ENCODE measurements at places on chromosomes 13 and 19.

DNA sequence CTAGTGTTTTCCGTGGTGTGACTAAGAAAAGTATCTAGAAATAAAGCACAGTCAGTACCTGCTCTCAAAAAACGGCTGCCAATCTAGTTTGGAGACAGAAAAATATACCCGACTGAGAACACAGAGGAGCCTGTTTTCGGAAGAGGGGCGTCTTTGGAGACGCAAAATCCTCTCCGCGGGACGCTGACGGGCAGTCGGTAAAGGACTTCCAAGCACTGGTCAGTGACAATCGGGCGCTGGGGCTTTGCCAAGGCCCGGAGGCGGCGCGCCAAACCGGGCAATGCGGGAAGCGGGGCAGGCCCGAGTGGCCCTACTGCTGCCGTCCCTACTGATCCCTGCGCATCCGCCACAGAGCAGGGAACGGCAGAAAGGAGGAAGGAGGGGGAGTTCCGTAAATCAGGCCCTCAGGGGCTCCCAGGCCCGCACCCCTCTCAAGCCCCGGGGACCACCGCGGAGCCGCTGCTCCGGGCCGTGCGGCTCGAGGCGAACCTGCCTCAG is 588 bp upstream of the DPY19L3 start:
- no peak for DNase-seq

- DNase-seq, result no peak
These were observed 1.7 kb upstream of the ADM5 start for GRCh38 chr19:49687566-49688316.

DNA sequence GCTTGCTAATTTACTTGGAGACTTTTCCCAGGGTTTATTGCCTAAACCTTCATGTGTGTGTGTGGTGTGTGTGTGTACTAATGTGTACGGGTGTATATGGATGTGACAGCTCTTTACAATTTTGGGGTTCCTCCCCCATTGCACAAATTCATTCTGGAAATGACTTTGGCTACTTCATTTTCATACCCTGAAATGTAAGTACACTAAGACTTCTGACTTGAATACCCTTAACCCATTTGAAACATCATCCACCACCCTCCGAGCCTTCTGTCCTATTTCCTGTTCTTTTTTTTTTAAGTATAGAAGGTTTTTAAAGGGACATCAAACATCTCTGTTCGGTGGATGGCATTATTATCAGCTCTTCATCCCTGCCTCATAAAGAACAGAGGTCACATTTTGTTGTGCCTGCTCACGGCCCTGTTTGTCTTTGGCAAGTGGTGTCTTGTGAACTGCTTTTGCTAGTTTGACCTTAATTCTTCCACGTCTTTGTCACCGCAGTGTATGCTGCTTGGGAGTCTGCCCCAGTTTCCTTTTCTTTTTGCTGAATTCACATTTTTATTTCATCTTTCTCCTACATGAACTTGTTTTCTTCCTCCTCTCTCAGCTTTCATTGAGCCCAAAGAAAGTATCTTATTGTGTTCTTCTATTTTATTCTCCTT is 228.3 kb downstream of the FOXO1 start:
- DNase-seq, result no peak

DNA sequence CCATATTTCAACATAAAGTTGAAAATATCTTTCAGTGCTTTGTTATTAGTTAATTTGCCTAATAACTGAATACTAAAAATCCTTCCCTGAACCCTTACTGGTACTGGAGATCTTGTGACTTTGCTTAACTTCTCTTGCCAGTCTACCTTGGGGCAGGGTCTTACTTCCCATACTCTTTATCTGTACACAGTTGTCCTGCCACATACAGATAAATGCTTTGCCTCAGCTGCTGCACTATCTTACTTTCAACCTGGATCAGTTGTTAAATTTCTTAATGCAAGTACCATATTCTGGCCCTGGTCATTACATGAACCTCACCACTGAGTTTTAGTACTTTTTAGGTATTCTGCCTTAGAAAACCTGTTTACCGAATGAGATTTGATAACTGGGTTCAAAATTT is 107.6 kb downstream of the PIBF1 start:
- DNase-seq, result no peak

DNA sequence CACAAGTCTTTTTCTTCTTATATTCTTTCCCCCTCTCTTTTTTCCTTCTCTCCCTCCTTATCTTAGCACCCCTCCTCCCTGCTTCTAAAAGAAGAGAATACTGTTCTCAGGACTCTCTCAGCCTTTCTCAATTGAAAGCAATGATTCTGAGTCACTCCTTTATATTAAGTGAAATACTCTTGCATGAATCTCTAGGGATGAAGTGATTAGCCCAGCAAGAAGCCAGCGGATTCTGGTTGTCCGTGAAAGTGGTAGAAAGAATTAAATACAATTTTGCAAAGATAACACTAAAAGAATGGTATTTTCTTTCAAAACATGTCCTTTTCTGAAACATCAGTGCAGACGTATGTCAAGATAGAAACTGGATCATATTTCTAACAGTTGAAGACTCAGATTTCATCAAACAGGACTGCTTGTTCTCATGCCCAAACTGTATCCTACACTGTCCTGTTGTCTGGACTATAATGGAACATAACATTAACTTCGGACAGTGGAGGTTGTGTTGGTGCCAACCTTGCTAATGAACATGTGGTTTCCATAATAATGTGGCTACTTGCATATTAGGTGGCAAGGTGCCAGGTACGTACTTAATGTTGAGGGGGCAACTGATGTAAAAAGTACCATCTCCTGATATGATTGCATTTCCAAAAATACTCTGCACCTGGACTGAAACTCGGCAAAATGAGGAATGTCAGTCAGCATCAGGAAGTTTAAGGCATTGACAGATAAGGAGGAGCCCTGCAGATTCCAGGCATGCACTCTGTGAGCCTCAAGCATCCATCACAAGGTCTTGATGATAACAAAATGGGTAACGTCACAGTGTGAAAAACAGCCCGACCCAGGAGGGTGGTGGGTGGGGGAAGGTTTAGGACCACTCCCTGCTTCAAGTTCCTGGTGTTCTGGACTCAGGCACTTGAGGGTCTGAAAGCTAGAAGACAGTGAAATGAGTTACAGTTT is 357.2 kb downstream of the DLEU7 start:
- DNase-seq, result no peak

DNA sequence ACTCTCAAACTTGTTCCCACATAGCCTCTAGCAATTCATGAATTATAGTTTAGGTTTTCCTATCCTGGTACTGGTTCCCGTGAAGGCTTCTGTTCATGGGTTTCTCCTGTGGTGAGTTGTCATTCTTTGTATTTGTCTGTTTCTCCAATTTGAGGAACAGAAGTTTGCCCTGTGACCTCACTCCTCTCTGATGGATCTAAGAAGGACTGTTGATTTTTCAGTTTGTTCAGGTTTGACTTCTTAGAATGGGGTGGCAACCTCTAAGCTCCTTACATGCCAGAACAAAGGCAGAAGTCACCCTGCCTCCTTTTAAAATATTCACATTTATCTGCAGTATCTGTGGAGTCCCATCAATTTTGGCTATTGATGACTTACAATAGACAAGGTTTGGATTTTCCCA is 354.0 kb downstream of the SPRY2 start:
- no peak for DNase-seq

DNA sequence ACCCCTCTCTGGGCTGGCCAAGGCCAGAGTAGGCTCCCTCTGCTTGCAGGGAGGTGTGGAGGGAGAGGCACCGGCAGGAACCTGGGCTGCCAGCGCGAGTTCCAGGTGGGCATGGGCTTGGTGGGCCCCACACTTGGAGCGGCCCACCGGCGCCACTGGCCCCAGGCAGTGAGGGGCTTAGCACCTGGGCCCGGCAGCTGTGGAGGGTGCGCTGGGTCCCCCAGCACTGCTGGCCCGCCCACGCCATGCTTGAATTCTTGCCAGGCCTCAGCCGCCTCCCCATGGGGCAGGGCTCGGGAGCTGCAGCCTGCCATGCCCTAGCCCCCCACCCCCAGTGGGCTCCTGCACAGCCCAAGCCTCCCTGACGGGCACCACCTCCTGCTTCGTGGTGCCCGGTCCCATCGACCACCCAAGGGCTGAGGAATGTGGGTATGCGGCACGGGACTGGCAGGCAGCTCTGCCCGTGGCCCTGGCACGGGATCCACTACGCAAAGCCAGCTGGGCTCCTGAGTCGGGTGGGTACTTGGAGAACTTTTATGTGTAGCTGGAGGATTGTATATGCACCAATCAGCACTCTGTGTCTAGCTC is 1648.0 kb downstream of the OLFM4 start:
- DNase-seq, result no peak

DNA sequence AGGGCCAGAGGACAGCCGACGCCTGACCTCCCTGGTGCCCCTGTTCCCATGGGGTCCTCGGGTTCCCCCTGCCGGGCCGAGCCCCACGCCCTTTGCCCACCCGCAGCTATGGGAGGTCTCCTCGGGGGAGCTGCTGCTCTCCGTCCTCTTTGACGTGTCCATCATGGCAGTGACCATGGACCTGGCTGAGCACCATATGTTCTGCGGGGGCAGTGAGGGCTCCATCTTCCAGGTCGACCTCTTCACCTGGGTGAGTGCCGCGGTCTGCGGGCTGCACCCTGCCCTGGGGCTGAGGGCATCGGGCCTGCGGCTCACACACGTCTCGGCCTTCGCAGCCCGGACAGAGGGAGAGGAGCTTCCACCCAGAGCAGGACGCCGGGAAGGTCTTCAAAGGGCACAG is 6.6 kb downstream of the WDR18 start:
- no peak for DNase-seq

All from stimulated activated CD4-positive, alpha-beta T cell treated with anti-CD3 and anti-CD28 coated beads, TNF-alpha, amount 100 ng/mL, for 4 hours (primary cell).